ENCODE measurements at places on chromosomes 1 and 21.

GRCh38 chr1:61125263-61125662 lies 42.9 kb downstream of the NFIA start:
- no peak for DNase-seq

- no peak for DNase-seq
Observed at GRCh38 chr1:177981200-177981599, 11.3 kb upstream of the SEC16B start.

DNA sequence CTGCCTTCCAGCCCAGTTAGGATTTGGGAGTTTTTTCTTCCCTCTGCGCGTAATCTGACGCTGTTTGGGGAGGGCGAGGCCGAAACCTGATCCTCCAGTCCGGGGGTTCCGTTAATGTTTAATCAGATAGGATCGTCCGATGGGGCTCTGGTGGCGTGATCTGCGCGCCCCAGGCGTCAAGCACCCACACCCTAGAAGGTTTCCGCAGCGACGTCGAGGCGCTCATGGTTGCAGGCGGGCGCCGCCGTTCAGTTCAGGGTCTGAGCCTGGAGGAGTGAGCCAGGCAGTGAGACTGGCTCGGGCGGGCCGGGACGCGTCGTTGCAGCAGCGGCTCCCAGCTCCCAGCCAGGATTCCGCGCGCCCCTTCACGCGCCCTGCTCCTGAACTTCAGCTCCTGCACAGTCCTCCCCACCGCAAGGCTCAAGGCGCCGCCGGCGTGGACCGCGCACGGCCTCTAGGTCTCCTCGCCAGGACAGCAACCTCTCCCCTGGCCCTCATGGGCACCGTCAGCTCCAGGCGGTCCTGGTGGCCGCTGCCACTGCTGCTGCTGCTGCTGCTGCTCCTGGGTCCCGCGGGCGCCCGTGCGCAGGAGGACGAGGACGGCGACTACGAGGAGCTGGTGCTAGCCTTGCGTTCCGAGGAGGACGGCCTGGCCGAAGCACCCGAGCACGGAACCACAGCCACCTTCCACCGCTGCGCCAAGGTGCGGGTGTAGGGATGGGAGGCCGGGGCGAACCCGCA lies at the start of gene PCSK9:
Gene PCSK9, plus strand, starts transcription at position 207 of the 741 bp plus-strand sequence. Its CDS starts 290 bp downstream, at position 497.
- no peak for DNase-seq

DNA sequence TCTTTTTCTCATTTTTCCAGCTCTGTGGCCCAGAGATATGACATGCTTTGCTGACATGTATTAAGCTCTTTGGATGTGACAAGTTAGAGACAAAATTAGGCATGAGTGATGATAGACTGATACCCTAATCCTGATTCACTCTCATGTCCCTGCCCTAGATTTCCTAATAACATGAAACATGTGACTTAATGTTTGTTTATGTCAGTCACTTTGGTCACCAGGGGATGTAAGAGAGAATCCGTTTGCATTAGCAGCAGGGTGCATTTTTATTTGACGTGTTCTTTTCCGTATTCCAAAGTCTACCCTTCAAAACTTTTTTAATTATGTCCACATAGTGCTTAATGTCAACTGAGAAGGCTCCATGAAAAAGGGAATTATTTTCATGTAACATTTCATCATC lies 192.4 kb downstream of the HMCN1 start:
- no peak for DNase-seq

DNA sequence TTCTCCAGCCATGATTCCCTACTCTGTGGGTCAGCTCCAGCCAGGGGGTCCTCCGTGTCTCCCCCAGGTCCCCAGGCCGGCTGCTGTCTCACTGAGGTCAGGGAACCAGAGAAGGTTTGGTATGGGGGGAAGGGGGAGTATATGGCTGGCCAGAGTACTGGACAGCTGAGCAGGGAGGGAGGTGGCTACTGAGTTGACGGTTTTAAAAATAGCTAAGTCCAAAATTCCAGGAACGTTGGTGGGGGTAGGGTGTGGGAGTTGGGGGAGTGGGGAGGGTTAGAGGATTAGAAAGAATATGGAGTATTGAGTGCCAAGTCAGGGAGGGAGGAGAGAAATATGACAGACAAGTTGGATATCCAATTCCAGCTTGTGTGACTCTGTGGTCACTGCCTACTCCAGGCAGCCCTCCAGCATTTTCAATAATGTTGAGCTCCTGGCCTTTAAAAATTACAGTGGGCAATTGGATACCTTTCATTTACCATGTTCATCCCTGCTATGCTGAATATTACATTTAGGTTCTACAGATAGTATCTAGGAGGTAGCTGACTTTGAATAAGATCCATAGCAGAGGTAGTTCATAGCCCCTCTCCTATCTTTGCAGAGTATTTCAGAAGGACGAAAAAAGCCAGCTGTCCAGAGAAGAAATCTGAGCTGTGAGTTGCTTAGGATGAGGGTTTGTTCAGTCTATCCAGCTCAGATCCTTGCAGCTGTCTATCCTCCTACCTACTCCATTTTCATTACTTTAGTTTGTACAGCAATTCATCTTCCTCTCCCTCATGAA lies at the start of gene HJV:
Gene HJV, minus strand, starts transcription at position 114 of the 781 bp plus-strand sequence. CDS start 1,504 bp downstream, outside the sequence.
- DNase-seq = no peak

GRCh38 chr1:217133092-217133491 lies 409.9 kb upstream of the ESRRG start:
- no peak for DNase-seq

DNA sequence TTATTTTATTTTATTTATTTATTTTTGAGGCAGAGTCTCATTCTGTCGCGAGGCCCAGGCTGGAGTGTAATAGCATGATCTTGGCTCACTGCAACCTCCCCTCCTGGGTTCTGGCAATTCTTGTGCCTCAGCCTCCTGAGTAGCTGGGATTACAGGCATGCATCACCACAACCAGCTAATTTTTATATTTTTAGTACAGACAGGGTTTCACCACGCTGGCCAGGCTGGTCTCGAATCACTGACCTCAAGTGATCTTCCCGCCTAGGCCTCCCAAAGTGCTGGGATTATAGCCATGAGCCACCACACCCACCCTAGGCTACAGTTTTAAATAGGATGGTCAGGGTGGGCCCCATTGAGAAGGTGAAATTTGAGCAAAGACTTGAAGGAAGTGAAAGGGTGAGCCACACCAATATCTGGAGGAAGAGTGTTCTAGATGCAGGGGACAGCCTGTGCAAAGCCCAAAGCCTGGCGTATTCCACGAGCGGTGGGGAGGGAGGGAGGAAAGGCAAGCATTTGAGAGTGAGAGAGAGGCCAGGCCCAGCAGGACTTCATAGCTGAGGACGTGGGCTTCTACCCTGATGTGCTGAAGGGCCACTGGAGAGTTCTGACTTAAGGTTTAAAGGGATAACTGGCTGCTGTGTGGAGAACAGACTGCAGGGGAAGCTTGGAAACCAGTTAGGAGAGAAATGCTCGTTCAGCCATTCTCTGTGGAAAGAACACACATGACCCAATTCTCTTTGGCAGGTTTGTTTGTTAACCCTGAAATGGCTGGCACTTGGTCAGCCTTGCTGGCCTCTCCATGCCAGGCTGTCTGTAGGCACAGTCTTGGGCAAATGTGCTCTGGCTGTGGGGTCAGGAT lies 62.6 kb upstream of the FAM20B start:
- DNase-seq = no peak
